ENCODE measurements at places on chromosomes 5 and 9.

DNA sequence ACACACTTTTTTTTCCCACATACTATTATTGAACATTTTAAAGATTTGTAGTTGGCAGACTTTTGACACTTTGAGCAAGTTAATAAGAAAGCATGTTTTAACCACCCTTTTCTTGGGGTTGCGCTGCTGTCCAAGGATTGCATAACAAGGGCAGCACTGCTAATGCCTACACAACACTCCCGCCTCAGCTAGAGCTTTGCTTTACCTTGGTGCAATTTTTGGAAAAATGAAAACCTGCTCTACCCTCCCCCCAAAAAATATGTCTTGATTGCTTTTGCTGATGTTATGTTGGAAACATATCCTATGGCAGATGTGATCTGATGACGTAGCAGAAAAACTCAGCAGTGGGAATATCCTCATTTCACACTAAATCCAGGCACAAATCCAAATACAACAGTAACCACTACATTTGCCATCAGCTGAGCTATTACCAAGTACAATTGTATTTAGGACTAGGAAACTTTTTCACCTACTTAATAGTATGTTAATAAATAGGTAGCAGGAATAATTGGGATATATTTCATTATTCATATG is 51.5 kb downstream of the UBE2R2 start:
- DNase-seq: no peak

DNA sequence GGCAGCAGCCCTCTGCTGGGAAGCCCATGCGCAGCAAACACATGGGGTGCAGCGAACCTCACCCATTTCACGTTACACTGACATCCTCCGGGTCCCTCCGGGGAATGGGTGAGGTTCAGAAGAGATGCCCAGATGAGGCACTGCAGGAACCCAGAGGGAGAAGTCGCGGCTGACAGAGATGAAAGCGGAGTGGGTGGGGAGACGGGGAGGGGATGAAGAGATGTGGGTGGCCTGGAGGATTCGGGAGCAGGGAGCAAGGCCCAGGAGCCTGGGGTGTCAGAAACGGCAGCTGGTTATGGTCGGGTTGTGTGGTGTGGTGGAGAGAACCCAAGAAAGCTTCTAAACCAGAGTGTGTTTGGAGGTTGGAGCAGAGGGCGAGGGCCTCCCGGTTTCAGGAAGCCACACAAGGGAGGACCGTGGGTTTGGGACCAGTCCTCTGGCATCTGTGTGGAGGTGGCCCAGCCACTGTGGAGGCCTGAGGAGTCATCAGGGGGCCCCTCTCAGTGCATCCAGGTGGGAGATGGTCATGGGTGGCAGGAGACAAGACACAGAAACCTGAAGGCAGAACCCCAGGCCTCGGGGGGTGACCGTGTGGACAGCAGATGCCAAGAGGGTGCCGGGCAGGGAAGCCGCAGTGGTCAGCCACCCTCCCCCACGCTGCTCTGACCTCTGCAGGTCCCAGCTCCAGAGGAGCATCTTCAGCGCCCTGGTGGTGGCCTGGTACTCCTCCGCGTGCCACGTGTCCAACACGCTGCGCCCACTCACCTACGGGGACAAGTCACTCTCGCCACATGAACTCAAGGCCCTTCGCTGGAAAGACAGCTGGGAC is 8.6 kb downstream of the UCK1 start:
- no peak for DNase-seq

GRCh38 chr5:149567226-149567625 is 14.1 kb upstream of the ARHGEF37 start:
- no peak for DNase-seq

DNA sequence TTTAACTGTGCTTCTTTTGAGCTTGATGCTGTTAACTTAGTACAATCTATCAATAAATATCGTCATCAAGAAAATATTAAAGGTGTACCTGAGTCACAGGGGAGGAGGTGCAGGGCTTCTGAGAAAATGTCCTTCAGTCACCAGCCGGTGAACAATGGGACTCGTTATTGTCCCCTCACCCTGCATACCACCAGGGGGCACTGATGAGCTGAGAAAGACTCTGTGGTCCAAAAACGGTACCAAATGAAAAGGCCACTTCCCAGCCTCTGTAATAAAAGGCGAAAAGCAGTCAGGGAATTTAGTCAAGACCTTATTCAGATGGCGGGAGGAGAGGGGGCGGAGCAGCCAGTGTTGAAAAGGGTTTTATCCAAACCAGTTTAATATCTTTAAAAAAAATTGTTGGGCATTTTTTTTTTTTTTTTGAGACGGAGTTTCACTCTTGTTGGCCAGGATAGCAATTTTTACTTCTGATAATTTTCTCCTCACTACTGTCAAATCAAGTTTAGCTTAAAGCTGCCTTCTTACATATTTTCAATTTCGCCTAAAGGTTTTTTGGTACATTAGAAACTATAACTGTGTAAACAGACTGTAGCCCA is 271.9 kb upstream of the ADAMTS16 start:
- no peak for DNase-seq

DNA sequence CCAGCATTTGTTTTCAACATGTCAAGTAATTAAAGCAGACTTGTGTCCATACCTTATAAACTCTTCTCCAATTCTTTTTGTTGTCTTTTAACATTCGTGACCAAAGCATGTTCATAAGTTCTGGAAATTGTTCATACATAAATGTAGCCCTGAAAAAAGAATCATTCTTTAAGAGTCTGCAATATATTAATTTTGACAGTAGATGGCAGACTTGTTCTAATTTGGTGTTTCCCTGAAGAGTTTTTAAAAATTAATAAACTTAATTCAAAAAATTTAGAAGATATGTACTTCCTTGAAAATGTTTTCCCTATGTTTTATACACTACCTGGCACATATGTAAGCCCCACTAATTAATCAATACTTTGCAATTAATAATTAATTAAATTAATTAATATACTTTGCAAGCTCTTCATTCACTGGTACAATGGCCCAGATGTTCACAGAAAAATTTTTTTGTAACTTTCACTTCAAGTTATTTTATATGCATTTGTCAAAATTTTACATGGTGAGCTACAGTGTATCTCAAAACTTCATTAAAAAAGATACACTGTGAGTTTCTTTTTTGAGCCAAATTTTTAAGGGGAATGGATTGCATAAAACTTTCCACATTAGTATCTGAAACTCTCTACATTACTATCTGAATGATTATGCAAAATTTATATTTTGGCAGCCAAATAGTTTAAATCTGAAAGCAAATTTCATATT is 42.1 kb downstream of the CLINT1 start:
- DNase-seq: no peak

DNA sequence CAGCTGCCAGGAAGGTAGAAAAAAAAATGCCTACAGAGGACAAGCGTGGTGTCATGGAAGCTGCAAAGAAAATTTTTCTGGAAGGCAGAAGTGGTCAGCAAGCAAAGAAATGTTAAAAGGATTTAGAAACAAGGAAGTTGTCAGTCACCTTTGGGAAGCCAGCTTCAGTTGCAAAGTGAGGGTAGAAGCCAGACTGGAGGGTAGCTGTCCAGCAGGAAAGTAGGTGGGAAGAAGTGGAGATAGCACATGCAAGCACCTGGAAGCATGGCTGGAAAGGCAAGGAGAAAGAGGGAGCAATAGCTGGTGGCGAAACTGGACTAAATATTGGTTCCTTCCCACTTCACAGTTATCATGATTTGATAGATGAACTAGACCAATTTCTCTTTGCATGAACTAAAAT is 54.3 kb downstream of the ADRB2 start:
- DNase-seq: no peak

DNA sequence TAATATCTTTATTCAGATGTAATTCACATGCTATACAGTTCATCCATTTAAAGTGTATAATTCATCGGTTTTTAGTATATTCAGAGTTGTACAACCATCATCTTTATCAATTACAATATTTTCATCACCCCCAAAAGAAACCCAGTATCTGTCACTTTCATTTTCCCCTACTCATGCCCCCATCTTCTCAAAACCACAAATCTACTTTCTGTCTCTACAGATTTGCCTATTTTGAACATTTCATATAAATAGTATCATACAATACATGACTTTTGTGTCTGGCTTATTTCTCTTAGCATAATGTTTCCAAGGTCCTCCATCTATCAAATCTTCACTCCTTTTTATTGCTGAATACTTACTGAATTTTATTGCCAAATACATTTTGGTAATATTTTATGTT is 305.1 kb upstream of the SGCD start:
- DNase-seq: no peak

- DNase-seq: no peak
Measured at GRCh38 chr5:94240596-94240992, 377.8 kb downstream of the KIAA0825 start.

DNA sequence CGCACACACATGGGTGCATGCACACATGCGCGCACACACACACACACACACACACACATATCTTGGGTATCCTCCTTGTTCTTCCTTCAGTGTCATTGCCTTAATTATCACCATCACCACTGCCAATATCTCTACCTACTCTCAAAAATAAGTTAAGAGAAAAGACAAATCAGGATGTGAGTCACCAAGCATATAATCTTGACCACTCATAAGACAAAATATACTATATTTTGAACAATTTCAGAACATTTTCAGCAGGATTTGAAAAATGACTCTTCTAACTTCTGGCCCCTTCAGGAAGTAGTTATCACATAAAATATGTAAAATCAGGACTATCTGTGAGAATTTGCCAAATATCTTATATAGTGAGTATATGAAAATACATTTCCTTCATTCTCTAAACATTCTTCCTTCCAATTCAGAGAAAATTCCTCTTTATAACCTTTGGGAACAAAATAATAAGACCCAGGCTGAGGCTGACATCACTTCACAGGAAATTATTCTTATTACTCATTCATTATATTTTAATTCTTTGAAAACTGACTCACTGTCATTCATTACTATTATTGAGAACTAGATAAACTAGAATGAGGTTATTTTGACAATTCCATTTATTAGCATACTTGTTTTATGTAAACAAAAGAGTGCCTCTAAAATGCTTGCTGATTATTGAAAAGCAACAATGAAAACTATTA is 772.0 kb upstream of the ACO1 start:
- DNase-seq: no peak
